ENCODE measurements at places on chromosomes 5 and 9.
A peak's percentile ranks its signal among the peaks of the same experiment; 100 is the strongest.

DNA sequence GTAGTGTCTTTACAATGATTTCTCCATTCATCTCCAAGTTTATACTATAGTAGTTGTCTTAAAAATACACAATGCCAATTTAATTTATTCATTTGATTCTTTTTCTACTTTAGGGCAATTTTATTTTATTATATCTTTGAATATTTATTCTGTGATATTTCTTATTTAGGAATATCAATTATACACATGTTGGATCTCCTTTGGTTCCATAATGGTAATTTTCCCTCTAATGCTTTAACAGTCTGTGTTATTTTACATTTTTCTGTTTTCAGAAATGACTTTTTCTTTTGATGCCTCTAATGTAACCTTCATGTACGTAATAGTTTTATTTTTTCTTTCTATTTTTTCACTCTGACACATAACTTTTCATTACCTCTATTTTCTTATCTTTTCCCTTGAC lies 153.0 kb downstream of the CSNK1G3 start:
- no peak for ATAC-seq

GRCh38 chr5:99023330-99023729 lies 94.5 kb upstream of the CHD1 start:
- ATAC-seq: no peak

DNA sequence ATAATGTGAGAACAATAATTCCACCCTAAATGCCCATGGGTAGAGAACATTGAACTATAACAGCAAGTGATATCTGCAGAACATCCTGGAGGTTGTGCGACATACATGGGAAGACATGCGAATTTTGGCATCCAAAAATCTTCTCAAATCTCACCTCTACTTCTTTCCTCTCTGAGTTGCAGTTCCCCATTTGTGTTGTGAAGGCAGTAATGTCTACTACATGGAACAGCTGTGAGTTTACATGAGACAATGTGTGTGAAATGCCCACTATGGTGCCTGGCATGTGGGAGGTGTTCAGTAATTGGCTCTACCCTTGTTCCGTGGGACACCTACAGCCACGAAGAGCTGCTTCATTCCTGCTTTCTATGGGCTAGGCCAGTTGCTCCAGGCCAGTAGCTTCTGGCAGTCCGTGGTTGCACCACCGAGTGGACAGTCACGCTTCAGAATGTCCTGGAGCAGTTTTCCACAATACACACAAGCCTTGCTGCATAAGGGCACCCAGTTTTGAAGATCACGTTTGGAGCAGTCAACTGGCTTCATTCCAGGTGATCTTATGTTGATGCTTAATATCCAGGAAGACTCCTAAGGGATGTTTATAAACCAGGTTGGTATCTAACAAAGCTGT lies 297.7 kb downstream of the DEPDC1B start:
- no peak for ATAC-seq

GRCh38 chr9:136686794-136687711 lies at the start of gene AGPAT2:
TSS of gene AGPAT2 (minus strand) at chr9:136687457. CDS start at chr9:136687357, 100 bp downstream.
- ATAC-seq: peak; percentile 91

DNA sequence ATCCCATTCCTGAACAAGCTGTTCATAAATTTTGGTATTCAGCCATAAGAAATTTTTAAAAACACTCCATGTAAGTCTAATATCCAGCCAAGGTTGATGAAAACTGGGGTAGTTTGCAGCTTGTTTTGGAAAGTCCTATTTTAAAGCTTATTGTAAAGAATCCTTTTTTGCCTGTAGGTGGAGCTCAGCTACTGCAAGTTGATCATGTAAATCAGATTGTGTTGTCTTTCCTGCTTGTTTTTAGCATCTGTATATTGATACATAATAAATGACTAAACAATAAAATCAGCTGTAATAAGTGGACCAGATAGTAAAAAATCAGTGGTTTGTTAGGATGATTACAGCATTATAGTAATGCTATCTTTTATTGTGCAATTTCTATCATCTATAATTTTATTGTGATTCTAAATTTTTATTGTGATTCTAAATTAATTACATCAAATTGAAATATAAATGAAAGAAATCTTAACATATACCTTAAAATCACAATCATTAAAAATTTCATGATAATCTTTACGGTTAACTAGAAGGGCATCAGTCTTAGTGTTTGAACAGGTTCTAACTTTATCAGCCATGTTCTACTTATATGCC lies 42.4 kb downstream of the CWC27 start:
- no peak for ATAC-seq

DNA sequence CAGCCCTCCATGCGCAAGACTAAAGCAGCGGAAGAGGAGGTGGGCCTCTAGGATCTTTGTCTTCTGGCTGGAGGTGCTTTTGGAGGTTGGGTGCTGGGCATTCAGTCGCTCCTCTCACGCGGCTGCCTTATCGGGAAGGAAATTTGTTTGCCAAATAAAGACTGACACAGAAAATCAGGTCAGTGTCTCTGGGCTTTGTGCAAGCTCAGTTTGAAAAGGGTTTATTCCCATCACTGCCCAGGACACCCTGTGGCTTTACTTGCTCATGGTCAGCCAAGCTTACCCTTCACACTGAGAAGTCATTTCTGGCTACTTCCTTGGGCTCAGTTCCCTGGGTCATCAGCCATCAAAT lies 10.5 kb downstream of the SLC2A8 start:
- no peak for ATAC-seq

DNA sequence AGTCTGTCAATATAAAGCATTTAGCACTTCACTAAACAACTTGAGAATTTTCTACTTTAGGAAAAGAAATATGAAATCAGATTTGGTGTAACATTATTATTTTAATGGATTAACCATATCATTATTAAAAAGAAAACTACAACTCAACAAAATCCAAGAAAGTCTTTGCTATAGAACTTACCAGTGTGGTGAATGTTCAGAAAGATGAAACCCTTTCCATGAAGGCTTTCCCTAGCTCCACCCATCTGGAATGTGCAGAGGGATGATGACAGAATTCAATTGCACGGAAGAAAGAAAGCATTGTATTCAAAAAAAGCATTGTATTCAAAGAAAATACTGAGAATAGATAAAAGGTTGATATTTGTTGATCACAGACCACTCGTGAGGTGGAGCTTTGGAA lies 328.6 kb upstream of the NUDT12 start:
- ATAC-seq: no peak

- no peak for ATAC-seq
Measured at GRCh38 chr5:5342784-5343183, 79.7 kb upstream of the ICE1 start.

DNA sequence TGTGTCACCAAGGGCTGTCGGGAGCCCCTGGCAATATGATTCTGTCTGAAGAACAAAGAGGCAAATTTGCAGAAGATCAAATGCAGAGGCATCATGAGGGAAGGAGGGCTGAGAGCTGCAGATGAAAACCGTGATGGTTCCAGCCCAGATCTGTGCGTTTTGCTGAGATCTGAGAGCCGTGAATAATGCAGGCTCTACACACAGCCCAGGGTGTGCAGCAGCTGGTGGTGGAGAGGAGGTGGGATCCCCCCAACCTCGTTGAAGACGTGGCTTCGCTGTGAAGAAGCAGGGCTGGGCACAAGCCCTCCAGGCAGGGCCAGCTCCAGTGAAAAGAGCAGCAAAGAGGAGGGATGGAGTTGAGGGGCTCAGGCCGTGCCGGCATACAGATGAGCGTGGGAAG lies 75.5 kb downstream of the TSPAN17 start:
- no peak for ATAC-seq

DNA sequence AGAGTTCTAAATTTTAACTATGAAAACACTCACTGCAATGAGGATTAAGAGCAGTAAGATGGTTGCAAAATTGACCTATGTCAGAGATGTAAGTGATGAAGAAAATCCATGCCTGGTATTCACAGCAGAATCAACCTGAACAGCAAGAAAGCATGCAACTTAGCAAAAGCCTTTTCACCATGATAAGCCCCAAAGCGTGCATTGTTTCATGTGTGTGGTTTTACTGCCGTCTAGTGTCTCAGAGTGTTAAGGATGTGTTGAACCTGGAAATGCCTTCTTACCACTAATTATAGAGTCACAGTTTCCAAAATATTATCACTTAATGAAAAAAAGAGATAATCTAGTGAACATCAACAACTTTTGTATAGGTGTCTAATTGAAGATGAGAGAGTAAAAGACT lies 415.2 kb upstream of the TRPC7 start:
- ATAC-seq: no peak

GRCh38 chr5:120682851-120683250 lies 218.8 kb downstream of the PRR16 start:
- ATAC-seq: no peak

All from stimulated activated memory B cell treated with anti-CD40 and anti-IgM and Interleukin-4, amounts not matched to agents 10 μg/mL and 1 μg/mL and 100 μg/mL, for 72 hours (primary cell).